Cerebellar nuclear complex (tissue), 1 donor: ENCODE measurements at places on chromosomes 7 and 10.

- DNase-seq = no peak
These were observed 207.7 kb downstream of the MALRD1 start for GRCh38 chr10:19256331-19256730.

GRCh38 chr10:49177391-49178355 is 10.5 kb downstream of the TMEM273 start:
- no peak for DNase-seq

DNA sequence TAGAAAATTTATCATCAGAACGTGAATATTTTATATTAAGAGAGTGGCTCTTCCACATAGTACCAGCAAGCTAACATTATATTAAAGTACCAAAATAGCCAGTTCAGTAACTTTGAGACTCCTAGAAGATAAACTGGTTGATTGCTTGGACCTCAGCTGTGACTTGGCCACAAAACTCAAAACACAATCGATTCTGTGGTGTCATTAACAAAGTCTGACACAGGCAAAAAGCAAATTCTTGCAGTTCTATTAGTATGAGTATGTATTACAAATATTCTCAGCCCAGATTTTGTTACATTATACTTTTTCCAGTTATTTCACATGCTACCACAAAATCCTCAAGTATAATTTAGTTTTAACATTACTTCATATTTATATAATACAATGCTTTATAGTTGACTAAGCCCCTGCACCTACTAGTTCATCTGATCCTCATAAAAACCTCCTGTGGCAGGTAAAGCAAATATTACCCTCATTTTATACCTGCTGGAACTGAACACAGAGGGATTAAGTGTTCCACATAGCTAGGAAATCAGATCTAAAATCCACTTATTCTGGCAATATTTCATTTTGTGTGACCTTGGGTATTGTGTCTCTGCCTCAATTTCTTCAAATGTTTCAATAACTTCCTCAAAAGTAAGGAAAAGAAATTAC is 279.9 kb upstream of the MKLN1 start:
- DNase-seq = no peak

GRCh38 chr10:129523723-129524316 is 56.8 kb downstream of the MGMT start:
- no peak for DNase-seq
